ENCODE measurements at places on chromosomes 16 and 17.

DNA sequence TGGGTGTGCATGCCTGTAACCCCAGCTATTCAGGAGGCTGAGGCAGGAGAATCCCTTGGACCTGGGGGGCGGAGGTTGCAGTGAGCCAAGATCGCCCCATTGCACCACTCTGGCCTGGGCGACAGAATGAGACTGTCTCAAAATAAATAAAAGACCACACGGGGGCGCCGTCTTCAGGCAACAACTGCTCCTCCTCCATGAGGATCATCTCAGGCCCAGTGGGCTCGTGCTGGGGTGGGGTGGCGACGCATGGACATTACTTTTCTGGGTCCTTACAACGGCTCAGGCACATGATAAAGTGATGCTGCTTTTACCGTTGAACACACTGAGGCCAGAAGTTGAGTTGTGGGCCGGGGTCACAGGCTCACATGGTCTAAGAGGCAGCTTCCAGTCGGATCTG, 56.2 kb downstream of the PRMT7 start:
- DNase-seq = peak; percentile 69

- DNase-seq = peak; percentile 79
Measured at GRCh38 chr17:47315451-47316266, 8.1 kb upstream of the EFCAB13 start.

DNA sequence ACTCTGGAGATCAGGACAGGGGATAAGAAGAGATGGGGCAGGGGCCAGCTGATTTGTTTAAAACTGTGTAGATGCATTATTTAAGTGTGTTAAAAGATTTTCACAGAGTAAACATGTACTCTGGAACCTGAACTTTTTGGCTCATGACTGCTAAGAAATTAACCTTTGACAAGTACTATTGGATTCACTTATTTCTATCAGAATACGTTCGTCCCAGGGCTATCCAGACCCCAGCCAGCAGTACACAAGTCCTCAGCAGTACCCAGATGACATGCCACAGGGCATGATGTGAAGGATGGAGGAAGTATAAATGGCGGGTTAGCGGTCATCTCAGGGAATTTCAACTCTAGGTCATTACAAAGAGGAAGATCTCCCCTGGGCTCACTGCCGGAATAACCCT, 253.7 kb downstream of the STX8 start:
- no peak for DNase-seq

DNA sequence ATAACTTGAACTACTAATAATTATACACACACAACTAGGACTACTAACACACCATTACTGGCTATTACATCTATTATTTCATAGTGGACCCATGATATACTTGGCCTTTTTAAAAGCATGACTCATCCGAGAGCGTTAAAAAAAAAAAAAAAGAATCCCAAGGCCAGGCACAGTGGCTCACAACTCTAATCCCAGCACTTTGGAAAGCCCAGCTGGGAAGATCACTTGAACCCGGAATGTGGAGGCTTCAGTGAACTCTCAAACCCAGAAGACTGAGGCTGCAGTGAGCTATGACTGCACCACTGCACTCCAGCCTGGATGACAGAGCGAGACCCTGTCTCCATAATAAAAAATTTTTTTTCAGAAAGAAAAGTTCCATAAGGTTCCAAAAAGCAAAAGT, 3.1 kb downstream of the GLG1 start:
- no peak for DNase-seq

DNA sequence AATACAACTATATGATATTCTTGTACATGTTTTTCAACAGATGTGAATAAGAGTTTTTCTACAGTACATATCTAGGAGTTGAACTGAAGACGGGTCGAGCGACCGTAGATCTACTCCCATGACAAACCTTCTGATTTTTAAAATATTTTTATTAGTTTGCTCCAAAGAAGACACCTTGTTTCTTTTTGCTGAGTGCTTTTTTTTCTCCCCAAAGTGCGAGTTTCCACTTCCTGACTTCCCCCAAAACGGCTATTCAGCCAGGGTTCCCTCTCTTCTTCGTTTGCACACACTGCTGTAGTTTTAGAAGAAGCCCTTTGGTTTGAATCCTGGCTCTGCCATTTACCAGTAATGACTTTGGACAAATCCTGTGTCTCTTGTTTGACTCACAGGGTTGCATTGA, 241.7 kb upstream of the MAF start:
- DNase-seq = no peak

DNA sequence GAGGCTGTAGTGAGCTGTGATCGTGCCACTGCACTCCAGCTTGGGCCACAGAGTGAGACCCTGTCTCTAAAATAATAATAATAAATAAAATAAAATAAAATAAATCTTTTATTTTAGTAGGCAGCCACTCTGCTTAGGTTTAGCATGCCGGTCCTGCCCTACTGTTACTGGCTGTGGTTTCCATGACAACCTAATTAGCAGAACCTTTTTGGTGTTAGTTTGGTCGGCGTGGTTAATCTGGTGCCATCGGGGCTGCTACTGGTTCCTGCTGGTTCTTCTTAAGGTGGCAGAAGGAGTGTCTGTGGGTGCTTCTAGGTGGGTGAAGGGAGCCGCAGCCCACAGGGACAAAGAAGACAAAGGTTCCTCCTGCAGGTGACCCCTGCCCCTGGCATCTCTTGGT, 37.8 kb upstream of the CBX4 start:
- DNase-seq = no peak

DNA sequence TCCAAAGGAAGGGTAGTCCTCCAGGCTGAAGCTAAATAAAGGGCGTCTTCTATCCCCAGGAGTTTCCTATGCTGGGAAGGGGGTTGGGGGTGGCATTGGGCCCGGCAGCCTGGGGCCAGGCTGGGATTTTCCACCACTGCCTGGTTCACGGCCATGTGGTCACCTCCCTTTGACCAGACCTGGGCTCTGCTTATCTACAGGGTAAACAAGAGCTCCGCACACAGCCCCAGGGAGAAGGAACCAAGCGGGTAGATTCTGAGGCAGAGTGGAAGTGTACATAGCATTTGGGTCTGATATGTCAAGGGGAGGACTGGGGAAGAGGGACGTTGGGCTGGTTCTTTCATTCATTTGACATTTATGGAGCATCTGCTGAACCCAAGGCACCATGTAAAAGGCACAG, 27.2 kb upstream of the TMEM220 start:
- DNase-seq = no peak

DNA sequence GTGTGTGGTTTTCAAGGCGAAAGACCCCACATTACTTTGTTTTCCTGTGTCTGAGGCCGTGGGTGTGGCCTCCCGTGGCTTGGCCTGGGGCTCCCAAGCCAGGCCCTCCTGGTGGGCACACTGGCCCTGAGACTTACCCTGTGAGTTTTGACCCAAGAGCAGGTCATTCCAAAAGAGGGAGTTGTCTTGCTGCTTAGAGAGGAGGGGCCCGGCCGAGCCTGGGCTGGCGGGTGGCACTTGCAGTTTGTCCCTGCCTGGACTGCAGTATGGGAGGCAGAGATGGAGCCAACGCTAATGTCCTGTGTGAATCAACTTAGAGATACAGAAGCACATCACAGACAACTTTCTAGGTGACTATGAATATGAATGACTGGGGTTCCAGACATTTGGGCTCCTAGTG, 22.7 kb downstream of the PLEKHG4 start:
- no peak for DNase-seq

DNA sequence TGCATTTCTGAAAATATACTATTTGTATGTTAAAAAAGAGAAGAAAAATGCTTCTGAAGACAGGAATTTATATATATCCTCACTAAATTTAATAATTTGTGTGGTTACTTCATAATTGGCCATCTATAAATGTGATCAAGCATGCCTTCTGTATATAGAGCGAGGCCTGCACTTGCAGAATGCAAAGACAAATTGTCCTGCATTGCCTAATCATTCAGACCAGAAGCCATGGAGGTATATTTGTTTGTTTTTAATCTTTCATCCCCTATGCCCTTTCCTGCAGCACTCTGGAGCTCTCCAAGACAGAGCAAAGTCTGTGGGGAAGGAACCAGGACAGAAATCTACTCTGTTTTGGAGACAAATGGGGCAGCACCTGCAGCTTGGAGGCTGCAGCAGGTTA, 23.8 kb upstream of the DDX52 start:
- DNase-seq = no peak

- no peak for DNase-seq
Measured at GRCh38 chr17:73334771-73335513, 23.1 kb upstream of the CDC42EP4 start.
